ENCODE measurements at places on chromosomes 11 and 22.

DNA sequence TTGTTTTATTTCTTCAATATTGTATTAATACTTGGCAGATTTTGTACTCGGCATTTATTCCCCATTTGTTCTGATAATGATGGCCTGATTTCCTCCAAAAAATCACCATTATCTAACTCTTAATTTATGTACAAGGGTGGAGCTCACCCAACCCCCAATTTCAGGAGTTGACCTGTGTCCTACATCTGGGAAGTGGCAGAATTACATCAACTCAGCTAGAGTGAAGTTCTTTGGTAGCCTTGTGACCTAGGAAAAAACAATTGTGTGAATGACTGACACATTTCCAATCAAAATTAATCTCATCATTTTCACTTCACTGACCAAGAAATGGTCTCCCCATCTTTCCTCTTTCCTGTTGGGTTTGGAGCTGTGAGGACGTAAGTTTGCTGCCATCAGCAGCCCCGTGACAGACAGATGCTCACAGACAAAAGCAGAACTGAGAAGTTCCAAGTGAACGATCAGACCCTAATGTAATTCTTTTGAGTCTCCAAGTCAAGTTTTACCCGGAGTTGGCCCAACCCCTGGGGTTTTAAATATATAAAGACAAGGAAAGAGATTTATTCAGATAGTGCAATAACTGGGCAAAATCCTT is 16.6 kb upstream of the MS4A6E start:
- DNase-seq, result no peak

DNA sequence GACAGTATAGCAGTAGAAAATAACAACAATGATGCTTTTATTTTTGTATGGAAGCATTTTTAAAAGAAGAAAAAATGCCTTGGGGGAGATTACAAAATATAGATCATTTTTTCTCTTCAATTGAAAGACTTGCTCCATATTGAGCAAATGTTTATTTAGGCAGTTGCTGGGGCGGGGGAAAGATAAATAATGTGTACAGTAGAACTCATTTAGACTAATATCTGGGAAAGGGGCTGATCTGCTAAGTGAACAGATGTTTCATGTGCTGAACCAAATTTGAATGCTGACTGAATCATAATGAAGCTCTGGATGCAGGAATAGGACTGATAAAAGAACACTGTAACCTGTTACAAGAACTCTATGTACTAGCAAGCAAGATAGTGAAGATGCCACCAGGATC is 457.1 kb upstream of the TENM4 start:
- DNase-seq, result no peak

GRCh38 chr11:113833151-113833550 is 42.2 kb downstream of the USP28 start:
- DNase-seq, result no peak

GRCh38 chr11:72683782-72684200 is 9.6 kb upstream of the PDE2A start:
- peak; percentile 74 for DNase-seq

DNA sequence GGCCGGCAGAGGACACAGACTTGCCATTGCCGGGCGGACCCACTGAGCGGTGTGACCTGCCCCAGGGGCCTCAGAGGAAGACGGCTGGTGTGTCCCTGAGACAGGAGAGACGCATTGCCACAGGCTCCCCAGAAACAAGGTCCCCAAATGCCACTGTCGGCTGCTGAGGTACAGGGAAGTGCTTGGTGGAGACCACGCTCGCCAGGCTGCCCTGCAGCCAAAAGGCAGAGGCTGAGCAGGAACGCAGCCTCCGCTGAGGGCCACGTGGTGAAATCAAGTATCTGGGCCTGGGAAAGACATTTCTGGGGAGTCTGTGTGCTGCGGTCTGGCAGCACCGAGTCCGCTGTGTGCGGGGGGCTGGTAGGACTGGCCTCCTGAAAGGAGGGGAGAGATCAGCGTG is 794.9 kb downstream of the BRD1 start:
- no peak for DNase-seq

- peak; percentile 3 for DNase-seq
Measured at GRCh38 chr11:11502263-11502861, 119.4 kb downstream of the GALNT18 start.

DNA sequence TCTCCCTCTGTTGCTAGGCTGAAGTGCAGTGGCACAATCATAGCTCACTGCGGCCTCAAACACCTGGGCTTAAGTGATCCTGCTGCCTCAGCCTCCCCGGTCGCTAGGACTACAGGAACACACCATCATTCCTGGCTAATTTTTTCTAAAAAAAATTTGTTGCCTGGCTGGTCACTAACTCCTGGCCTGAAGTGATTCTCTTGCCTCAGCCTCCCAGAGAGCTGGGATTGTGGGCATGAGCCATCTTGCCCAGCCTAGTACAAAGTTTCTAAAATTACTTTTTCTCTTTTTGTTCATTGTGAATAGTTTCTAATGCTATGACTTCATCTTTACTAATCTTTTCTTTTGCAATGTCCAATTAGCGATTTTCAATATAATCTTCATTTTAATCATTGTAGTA is 12.5 kb downstream of the RBM7 start:
- no peak for DNase-seq

GRCh38 chr11:77505956-77506355 is 32.1 kb upstream of the PAK1 start:
- no peak for DNase-seq

DNA sequence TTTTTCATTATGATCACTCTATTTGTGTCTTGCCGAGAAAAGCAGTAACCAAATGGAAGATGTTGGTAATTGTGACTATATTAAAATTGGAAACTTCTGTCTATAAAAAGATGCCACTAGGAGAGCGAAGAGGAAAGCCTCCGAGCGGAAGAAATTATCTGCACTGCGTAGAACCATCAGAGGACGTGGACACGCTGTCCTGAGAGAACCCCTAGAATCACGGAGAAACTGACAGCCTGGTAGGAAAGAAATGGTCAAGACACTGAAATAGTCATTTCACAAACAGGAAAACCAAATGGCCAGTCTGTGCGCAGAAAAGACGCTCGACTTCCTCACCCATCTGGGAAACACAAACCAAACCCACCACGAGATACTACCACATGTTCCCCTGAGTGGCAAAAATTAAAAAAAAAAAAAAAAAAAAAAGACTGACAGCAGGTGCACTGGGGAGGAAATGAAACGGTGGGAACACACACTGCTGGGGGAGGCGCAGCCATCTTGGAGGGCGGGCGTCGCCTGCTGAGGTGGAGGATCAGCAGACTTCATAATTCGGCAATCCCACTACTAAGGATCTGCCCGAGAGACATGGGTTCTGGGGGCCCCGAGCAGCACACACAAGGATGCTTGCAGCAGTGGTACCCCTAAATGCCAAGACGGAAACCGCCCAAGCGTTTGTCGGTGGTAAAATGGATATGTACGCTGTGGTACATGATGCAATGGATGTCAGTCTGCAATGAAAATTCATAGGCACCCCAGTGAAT is 21.3 kb downstream of the IFITM10 start:
- peak; percentile 57 for DNase-seq

DNA sequence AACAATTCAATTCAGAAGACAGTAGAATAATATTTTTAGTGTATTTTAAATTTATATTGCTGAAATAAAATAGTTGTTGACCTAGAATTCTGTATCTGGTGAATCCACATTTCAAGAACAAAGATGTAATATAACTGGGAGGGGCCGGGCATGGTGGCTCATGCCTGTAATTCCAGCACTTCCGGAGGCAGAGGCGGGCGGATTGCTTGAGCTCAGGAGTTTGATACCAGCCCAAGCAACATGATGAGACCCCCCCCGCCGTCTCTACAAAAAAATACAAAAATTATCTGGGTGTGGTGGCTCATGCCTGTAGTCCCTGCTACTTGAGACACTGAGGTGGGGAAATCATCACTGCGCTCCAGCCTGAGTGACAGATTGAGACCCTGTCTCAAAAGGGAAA is 72.6 kb downstream of the CD82 start:
- DNase-seq, result no peak

DNA sequence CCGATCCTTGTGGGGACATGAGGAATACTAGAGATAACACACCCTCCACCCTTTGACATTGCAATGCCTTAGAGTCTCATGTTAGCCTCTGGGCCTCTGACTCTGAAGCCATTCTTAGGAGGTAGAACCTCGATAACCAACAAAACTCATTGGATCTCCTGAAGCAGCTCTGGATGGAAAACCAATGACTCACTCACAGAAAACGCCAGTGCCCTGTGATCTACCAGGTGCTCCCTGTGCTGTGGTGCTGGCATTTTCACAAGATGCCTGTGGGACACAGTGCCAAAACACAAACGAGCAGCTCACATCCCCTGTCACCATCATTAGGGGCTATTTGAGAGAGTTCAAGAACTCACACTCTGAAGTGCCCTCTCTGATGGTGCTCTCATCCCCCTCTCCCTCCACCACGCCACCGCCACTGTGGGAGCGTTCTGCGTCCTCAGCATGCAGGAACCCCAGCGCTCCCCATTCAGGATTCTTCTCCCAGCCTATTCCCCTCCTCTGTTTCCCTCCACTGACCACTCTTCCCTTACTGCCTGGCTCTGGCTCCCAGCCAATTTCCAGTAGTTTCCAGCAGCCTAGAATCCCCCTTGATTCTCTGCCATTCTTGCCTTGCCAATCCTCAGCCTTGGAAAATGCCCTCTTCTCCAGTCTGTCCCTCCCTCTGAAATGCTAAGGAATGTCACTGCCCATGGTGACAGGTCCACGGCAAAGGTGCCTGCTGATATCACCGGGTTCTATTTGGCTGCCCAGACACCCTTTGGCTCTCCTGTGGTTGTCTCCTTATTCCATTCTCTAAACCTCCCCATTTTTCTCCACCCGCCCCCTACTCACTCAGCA is 4.7 kb upstream of the POLD4 start:
- DNase-seq, result no peak

GRCh38 chr11:121522043-121522941 is 69.5 kb upstream of the SORL1-AS1 start:
- no peak for DNase-seq

GRCh38 chr11:118060869-118061268 is 16.0 kb upstream of the TMPRSS4 start:
- no peak for DNase-seq

DNA sequence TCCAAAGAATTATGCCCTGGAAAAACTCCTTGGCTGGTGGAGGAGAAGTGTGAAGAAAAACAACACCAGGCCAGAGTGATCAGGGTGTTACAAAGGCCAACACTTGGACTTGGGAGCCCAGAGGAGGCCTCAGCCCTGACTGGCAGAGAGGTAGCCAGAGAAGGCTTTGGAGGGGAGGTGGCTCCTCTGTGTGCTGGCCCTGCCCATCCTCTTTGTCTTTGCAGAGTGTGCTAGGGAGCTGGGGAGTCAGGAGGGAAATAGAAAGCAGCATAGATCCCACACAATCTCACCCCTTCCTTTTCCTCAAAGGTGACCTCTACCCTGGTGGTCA is 12.0 kb upstream of the P2RY6 start:
- DNase-seq, result no peak

- DNase-seq, result peak; percentile 52
Measured at GRCh38 chr11:78350091-78350645, 67.5 kb downstream of the GAB2 start.

DNA sequence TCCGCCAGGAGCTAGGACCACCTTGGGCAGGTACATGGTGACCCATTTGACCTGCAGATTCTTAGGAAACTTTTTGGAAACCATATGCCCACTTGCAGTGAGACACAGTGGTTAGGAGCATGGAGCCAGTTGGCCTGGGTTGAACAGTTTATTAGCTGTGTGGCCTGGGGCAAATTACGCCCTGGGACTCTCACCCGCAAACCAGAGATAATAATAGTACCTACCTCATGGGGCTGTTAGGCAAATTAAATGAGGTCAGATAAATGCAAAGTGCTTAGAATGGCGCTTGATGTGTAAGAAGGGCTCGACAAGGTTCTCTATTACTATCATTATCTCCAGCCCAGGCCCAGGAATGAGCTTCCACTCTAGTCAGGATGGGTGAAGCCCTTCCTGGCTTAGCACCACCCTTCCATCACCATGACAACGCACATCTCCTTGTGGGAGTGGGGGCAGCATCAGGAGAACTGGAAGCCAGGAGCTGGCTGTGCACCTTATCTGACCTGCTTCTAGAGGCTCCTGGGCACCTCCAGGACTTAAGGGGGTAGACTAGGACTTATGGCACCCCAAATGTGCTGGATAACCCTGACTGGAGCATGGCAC is 5.1 kb downstream of the SYT12 start:
- DNase-seq, result no peak

GRCh38 chr11:94885133-94885532 is 88.2 kb downstream of the CWC15 start:
- DNase-seq, result no peak

- DNase-seq, result no peak
Measured at GRCh38 chr11:115439385-115439784, 64.8 kb downstream of the CADM1 start.

DNA sequence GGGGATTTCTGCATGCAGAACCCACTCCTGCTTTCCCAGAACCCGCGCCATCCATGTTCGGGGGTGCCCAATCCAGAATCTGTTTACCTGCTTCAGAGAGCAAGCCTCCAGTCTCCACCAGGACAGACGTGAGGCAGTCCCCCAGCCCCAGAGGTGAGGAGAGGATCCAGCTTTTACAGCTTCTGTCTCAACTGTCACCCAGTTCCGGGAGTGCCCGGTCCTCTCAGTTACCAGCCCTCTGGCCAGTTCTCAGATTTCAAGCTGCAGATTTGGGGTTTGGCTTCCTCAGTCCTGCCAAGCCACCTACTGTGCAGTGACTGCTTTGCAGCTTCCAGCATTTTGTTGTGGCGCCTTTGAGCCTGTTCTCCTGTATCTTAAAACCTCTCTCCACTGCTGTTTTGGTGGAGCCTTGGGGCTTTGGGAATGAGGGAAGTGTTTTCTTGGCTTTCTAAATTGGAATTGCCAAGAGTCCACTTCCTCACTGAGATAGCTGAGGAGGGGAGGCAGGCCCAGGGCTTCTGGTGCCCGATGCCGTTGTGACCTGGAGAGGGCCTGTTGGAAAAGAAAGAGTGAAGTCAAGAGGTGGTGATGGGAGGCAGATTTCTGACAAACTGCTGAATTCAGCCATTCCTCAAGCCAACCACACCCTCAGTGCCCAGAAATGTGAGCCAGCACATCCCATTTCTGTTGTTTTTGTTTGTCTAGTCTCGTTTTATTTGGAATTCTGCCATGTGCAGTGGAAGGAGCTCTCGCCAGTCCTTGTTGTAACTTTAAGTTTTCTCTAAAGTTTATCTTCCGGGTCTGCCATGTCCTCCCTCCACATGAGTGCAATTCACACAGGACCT is 513.4 kb downstream of the TBC1D22A start:
- peak; percentile 2 for DNase-seq

- DNase-seq, result no peak
Measured at GRCh38 chr11:93559681-93560080, 16.5 kb upstream of the SMCO4 start.
